Glomerular endothelial cell (primary cell): ENCODE measurements at places on chromosomes 13 and 19. TPM values are rescaled to one million over a fixed set of nuclear protein-coding genes. Genes with fewer than 3 reads are reported as not detected.

GRCh38 chr19:17429641-17430113 is 9.8 kb downstream of the MVB12A start:
- DNase-seq = no peak

DNA sequence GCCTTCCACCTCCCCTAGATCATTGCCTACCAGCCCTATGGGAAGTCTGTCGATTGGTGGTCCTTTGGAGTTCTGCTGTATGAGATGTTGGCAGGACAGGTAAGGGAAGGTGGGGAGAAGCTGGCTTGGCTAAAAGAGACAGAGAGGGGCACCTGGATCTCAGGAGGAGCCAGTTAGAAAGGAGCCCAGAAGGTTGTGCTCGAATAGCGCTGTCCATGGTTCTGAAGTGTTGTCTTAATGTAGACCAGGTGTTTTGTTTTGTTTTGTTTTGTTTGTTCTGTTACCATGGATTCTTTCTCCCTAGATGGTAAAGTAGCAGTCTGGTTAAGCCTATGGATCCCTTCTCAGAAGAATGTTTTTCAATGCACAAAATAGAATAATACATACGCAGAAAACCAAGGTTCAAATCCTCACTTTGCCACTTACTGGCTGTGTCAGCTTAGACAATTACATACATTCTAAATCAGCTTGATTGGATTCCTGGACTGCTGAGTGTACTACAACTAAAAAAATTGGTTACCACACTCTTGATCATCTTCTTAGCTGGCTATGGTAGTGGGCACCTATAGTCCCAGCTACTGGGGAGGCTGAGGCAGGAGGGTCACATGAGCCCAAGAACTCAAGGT is 5.9 kb upstream of the CACNG7 start:
- DNase-seq = peak; percentile 29

GRCh38 chr19:49665351-49666119 is at the start of the genes BCL2L12 and IRF3:
Gene BCL2L12, plus strand, starts transcription at chr19:49665933. Its CDS starts 760 bp downstream, at chr19:49666693.
Gene IRF3, minus strand, starts transcription at chr19:49665857. Its CDS starts 1,019 bp downstream, at chr19:49664838.
- no peak for DNase-seq

- DNase-seq = no peak
Measured at GRCh38 chr19:7393939-7394730, 45.4 kb downstream of the ARHGEF18 start.

DNA sequence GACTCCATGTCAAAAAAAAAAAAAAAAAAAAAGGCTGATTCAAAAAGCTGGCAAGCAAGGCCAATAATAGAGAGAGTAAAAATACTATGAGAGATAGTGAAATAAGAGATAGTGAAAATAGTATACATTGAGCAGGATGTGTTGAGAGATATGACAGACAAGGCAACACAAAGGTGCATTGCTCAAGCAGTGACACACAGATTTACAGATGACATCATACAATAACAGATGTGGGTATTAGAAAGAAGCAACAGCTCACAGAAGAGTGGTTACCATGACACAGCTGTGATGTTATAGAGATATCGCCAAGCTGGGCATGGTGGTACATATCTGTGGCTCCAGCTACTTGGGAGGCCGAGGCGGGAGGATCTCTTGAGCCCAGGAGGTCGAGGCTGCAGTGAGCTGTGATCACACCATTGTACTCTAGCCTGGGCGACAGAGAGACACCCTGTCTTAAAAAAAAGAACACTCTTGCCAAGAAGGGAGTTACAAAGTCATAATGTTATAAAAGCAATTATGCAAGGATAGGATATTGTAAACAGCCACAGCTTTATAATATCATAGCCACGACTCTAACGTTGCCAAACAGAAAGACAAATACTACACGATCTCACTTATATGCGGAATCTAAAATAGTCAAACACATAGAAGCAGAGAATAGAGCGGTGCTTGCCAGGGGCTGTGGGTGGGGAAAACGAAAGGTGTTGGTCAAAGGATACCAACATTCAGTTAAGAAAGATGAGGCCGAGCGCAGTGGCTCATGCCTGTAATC is 10.3 kb downstream of the TNFSF9 start:
- no peak for DNase-seq

CABP5 gene
- not detected in 2 replicates for total RNA-seq
